NCI-H1417 (cell line): ENCODE measurements at places on chromosomes 7 and 10.
A peak's percentile ranks its signal among the peaks of the same experiment; 100 is the strongest.

- DNase-seq: no peak
Measured at GRCh38 chr7:27677912-27678612, 15.4 kb upstream of the HIBADH start.

DNA sequence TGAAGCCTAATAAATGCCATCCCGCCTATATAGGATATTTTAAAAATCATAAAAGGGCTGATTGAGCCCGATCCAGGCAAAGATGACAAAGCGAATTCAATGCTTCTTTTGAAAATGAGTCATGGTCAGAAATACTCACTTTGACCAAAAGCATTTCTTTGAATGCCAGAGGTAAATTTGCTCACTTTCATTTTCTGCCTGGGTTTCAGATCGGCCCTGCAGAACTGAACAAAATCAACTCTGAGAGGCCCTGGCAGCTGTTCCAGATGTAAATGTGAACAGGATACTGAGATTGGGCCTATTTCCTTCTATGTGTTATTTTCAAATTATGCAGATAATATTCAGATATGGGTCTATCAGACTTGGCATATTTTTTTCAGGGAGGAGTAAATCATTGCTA, 114.8 kb upstream of the ARID5B start:
- no peak for DNase-seq

GRCh38 chr10:95475827-95476468, 85.2 kb downstream of the SORBS1 start:
- no peak for DNase-seq

- no peak for DNase-seq
Measured at GRCh38 chr7:1024876-1025742, 19.2 kb upstream of the GPR146 start.

DNA sequence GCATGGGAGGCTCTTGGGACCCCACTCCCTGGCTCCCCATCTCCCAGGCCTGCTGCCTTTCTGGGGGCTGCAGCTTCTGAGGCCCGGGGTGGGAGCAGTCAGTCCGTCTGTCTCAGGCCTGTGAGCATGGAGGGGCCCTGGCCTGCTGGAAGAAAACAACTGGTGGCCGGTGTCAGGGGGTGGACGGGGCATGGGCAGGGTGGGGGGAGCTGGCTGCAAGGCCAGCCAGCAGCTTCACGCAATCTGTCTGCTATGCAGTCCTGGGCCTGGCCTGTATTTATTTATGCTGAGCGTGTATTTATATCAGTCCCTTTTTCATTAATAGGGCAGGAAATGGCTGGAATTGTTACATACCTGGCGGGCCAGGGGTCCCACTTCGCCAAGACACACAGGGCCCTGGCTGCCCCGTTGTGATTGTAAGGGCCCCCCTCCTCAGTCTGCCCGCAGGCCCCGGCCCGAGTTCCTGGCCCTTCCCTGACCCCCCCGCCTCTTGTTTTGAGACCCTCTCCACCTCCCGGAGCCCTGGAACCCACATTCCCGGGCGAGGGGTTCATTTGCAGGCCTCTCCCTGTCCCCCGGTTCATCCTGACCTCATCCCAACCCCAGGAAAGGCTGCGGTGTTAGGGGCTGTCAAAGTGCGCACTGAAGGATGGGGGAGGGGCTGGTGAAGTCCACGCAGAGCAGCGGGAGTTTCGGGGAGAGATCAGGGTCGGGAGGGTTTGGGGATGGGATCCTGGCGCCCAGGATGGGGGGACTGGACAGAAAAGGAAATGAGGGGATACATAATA, 8.2 kb downstream of the TMEM270 start:
- no peak for DNase-seq

GRCh38 chr10:75450644-75451640, 19.5 kb downstream of the LRMDA start:
- no peak for DNase-seq

DNA sequence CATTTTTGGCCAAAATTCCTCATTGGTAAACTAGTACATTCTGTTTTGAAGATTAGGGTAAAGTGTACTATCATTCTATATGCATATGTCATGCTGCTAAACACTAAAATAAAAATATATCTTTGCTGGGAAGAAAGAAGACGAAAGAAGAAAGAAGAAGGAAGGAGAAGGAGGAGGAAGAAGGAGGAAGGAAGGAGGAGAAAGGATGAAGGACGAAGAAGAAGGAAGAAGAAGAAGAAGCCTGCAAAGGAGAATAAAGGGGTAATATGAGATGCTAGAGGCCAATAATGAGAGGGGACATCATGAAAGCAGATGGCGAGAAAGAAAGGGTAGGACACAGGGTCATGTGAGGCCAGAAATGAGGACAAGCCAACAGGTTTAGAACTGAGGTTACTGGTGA, 8.0 kb downstream of the SLC25A13 start:
- no peak for DNase-seq

DNA sequence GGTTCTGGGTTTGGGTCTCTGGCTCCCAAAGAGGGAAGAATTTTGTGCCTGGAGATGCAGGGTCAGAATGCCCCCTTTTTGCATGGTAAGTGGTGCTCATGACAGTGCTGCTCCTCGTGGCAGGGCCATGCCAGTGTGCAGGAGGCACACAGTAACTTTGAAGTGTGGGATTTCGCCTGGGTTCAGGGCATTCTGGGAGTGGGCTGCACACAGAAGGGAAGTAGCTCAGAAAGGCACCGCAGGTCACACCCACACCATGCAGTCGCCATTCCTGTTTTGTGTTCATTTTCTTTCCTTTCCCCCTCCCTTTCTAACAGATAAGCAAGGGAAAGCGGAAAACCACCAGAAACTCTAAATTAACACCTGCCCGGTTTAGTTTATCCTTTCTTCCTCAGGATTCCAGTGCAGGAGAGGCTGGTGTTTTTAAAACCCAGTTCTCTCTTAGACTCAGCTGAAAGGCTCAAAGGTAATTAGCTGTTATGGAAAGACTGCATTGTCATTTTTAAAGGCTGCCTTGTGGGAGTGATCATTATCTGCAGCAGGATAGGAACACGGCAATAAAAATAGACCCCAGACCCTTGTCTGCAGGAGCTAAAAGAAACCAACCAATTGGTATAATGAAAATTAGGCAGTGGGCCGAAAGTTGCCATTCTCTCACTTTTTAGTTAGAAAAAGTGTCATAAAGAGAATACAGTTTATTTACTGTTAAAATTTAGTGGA, 50.2 kb downstream of the EEPD1 start:
- DNase-seq: peak; percentile 68

- DNase-seq: no peak
Measured at GRCh38 chr10:63765126-63765525, 243.9 kb downstream of the REEP3 start.

GRCh38 chr7:151394076-151395035, 15.5 kb downstream of the WDR86 start:
- no peak for DNase-seq

- DNase-seq: no peak
Measured at GRCh38 chr7:98227939-98228338, 16.7 kb downstream of the BHLHA15 start.

DNA sequence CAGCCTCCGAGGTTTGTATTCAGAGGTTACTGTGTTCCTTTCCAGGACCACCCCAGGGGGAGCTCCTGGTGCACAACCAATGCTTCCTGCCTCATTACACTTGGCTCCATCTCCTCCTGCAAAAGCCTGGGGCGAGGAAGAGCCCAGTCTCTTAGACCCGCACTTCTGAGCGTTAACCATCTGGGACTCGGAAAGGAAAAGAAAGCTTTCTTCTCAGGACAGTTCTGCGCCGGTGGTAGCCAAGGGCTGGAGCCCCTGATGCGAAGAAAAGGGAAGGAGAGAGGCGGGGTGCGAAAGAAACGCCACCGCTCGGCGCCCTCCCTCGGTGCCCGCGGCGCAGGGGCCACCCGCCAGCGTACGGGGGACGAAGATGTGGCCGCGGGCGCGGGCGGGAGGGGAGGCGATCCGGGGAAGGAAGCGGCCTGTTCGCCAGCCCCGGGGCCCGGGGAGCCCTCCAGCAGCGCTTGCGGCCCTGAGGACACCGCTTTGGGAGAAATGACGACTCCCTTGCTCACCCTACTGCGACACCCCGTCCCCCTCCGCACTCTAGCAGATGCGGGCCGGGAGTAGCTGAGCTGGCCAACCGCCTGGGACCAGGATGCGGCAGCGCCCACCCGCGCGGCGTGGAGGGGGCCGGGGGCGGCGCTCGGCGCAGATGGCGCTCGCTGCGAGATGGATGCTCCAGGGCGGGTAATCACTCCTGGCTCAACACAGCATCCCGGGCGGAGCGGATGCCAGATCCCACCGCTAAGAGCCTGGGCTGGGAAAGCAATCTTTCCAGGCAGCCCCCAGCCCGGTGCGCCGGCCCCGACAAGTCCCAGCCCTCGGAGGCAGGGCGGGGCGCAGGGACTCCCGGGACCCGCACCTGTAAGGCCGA, 1.3 kb downstream of the NRCAM start:
- peak; percentile 79 for DNase-seq

GRCh38 chr7:15507171-15507570, 54.6 kb downstream of the AGMO start:
- no peak for DNase-seq

DNA sequence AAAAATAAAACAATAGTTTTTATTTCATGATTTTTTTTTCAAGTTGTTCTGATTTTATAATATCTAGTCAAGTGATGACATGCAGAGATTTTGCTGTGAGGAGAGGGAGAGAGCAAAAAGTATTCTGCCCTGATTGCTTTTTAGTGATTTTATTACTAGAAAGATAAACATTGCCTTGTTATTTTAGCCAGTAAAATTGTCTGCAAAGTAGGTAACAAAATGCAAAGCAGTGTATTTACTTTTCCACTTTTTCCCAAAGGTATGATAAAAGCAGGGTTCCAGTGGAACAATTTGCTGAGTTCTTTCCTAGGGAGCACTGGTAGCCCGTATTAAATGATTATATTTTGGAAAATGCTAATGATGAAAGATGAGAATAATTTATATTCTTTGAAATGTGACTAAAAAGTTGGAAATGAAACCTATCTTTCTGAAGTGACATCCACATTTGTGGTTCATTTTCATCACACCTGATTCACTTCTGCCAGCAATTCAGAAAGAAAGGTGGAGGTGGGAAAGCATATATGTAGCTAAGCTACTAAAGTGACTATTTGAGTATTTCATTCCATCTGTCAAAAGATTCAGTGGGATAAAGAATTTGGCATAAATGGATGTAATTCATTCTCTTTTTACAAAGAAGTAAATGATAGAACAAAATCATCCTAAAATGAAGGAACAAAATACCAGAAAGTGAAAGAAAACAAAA, 300.3 kb downstream of the ADK start:
- DNase-seq: no peak

- no peak for DNase-seq
Measured at GRCh38 chr10:71079761-71080380, 132.5 kb upstream of the UNC5B start.

GRCh38 chr10:129398711-129399141, 68.3 kb upstream of the MGMT start:
- no peak for DNase-seq

GRCh38 chr7:88256906-88257305, 37.1 kb upstream of the SRI start:
- DNase-seq: no peak

- no peak for DNase-seq
Measured at GRCh38 chr7:74175340-74175739, 1.2 kb downstream of the EIF4H start.
